ENCODE measurements at places on chromosomes 3 and 15. TPM values are rescaled to one million over a fixed set of nuclear protein-coding genes. Genes with fewer than 3 reads are reported as not detected.

DNA sequence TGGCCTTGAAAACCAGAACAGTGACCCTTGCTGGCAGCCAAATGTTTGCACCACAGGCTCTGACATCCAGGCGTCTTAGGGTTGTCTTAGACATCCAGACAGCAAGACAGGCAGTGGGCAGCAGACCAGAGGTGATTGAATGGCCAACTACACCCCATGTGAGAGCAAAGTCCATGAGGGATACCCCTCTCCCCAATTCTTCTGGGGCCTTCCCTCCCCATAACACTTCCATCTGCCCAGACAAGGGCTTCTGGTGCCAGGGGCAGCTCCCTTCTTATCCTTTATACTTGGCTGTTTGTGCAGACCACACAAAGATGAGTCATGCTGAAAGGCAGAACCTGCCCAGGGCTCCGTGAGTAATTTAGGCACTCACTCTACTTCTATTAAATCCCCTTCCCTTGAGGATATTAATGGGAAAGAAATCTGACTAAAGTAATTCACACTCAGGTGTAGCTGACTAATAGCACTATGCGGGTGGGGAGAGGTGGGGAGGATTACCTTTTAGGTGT, 257.9 kb downstream of the UACA start:
- no peak for DNase-seq

GRCh38 chr3:64157150-64158035, 67.9 kb downstream of the PRICKLE2 start:
- DNase-seq: no peak

DNA sequence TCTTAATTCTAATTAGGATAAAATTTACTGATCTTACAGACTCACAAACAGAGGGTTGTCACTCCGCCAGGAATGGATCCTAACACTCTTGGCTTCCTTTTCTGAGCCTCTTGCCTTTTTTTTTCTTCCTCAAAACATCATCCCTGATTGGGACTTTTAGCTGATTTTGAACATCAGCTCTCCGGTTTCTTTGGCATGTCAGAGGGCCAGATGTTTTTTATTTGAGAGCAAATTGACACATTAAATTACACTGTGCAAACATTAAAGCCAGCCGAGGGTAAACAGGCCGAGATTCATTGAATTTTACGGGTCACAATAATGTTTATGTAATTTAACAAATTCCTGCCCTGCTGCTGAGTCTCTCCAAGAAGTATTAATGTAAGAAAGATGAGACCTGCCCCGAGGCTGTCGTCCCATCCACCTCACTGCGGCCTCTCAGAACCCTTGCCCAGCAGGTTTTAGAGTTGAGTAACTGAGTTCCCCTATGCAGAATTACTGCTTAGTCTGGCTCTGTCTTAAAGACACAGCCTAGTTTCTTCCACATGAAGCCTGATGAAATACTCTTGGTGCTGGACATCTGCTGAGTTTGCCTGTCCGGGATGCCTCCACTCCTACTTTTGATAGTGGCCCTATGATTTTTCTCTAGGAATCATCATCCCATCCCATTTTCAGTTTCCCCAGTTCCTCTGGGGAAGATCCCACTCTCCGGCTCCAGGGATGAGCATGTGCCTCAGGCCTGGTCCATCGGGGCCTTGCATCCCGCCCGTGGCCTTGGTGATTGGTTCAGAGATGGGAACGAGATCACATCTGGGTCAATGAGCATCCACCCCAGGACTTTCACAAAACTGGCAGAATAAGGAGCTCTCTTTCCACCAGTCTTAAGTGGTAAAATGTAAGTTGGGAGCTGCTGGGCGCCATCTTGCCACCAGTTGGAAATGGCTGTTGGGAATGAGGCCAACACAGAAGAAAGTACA, 226.6 kb upstream of the TLE3 start:
- DNase-seq: no peak

TM4SF4 gene
- polyA plus RNA-seq: 3.5 TPM

ADAMTSL3 gene
- 4.0 TPM for polyA plus RNA-seq
